Fibroblast of lung (primary cell): ENCODE measurements at places on chromosomes 6 and 20. TPM values are rescaled to one million over a fixed set of nuclear protein-coding genes. Genes with fewer than 3 reads are reported as not detected.
A peak's percentile ranks its signal among the peaks of the same experiment; 100 is the strongest.

The C6orf118 gene
- polyA plus RNA-seq: not detected in 2 replicates

The CD93 gene
- 0.01 TPM in 1 of 2 replicates, not detected in the other for polyA plus RNA-seq

The CHRNA4 gene
- polyA plus RNA-seq: not detected in 2 replicates

The STMN3 gene
- polyA plus RNA-seq: 3.7 and 27.4 TPM in 2 replicates

DNA sequence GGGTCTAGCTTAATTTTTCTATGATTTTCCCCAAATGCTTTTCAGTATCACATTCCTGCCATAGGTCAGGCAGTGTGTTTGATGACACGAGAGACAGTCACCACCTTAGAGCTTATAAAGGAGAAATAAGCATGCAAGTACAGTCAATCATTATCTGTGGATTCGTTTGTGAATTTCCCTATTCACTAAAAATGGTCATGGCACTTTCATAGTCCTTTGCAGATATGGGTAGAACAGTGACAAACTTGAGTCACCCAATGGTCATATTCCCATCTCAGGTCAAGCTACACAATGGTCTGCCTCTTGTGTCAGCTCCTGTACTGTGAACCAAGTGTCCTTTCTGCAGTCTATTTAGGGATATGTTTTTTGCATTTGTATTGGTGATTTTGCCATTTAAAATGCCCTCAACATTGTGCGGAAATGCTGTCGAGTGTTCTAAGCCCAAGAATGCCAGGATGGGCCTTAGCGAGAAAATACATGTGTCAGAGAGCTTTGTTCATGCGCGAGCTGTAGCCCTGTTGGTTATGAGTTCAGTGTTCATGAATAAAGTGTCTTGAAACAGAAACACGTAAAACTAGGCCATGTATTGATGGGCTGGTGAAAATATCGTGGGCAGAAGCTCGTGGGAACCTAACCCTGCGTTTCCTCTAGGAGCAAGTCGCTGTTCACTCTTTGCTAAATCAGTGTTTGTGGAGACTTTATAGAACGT lies 19.8 kb downstream of the SUMO4 start:
- DNase-seq: no peak

DNA sequence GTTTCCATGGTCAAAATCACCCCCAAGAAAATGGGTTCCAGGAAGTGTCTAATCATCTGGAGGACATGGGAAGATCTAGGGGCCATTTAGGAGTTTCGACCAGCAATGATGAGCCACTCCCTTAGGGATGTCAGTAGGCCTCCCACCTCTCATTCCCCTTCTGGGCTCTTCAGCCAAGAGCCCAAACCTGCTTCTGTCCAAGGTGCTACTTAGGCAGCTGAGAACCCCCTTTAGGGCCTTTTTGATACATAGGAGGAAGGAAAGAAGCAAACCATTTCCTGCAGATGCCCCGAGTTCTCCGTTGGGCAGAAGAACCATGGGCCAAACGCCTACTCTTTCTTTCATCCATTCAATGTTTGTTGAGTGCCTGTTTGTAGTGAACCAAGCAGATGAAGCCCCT lies 141.4 kb upstream of the RIN2 start:
- no peak for DNase-seq

DNA sequence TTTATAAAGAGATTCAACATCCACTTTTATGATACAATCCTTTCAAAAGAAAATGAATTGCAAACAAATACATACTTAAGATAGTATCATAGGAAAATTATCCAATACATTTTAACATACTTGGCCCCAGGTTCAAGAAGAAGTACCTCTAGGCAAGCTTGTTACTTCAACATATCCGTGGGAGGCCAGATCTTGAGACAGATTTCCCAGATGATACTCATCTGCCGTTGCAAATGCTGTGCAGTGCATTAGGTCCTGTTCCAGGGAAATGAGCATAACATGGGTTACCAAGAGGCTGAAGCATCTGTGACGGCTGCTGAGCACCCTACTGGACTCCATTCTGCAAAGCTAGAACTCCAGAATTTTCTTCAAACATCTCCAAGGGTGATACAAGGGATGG lies 15.6 kb downstream of the RMND1 start:
- no peak for DNase-seq

- peak; percentile 21 for DNase-seq
Measured at GRCh38 chr6:6942831-6943230, 164.9 kb upstream of the RREB1 start.

- DNase-seq: no peak
Measured at GRCh38 chr6:124758663-124759062, 203.6 kb upstream of the RNF217 start.

DNA sequence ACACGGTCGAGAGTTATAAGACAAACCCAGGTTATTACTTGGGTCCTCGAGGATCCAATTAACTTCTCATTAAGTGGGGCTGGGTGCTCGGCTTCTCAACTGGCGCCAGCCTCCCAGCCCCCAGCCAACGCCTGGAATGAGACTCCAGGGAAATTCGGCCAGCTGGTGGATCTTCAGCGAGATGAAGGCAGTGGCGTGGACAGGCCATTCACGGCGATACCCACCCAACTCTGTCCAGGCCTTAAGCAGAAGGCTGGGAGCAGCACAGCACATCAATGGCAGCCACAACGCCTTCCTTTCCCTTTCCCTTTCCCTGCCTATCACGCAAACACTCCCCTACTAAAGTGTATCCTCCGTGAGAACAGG lies 868 bp downstream of the METTL24 start:
- DNase-seq: no peak

DNA sequence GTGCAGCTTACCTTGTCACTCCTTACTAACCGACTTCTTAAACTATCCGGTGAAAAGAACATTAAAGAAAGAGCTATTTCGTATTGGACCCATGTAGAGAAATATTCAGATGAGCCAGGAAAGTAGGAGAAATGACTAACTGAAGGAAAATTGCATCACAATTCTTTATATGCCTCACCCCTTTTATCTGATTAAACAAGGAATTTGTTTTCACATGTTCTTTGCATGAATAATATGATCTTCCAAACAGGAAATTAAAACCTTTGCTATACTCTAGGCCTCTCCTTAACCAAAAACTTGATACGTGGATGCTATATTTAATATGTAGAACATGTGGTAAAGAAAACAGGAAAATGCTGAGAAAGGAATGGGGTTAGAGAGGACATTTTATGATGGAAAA lies 41.9 kb upstream of the LRRC1 start:
- peak; percentile 86 for DNase-seq

- DNase-seq: peak; percentile 79
Measured at GRCh38 chr6:89242574-89243330, 25.6 kb upstream of the GABRR1 start.
